ENCODE measurements at places on chromosomes 11 and 22.

GRCh38 chr22:47781024-47781423 is 1018.6 kb downstream of the TBC1D22A start:
- DNase-seq = no peak

GRCh38 chr11:125356797-125357196 is 139.3 kb downstream of the FEZ1 start:
- no peak for DNase-seq

DNA sequence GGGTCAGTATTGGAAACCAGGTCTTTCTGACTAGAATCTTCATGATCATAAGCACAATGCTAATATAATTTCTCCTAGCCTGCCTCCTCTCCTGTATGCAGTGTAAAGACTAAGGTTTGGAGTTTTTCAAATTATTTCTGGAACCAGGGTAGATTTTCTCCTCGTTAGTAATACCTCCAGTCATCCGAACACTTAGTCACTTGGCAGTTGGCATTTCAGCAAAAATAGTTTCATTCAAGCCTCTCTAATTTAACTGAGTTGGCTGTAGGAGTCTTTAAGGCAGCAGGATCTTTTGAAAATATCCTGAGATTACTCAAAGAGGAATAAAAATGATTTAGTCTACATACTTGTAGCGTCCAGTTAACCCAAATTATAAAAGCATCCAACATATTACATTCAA is 6.3 kb downstream of the TYR start:
- DNase-seq = no peak

DNA sequence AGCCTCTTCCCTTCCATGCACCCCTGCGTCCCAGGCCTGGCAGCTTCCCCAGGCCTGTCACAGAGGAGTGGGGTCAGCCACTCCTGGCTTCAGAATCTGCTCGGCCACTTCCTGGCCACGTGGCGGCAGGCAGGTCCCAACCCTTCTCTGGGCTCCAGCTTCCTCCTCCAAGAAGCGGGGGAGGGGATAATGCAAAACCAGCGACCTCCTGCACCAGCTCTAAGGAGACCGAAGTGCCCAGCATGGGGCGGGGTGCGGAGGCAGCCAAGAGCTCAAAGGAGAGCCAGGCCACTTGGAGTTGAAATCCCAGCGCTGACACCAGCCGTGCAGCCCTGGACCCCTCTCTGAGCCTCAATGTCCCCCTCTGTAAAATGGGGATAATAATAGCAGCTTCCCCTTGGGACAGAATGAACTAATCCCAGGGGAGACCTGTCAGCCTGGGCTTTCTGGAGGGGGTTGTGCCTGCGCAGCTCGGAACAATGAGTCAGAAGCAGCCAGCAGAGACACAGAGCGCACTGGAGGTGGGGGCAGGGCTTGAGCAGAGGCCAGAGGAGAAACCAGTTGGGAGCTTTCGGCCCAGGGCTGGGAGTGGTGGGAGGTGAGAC is 22.8 kb upstream of the PICK1 start:
- DNase-seq = no peak

GRCh38 chr22:26461188-26461810 is 22.3 kb downstream of the HPS4 start:
- peak; percentile 68 for DNase-seq

- DNase-seq = no peak
Observed at GRCh38 chr22:22366537-22366936, 122.0 kb downstream of the VPREB1 start.

DNA sequence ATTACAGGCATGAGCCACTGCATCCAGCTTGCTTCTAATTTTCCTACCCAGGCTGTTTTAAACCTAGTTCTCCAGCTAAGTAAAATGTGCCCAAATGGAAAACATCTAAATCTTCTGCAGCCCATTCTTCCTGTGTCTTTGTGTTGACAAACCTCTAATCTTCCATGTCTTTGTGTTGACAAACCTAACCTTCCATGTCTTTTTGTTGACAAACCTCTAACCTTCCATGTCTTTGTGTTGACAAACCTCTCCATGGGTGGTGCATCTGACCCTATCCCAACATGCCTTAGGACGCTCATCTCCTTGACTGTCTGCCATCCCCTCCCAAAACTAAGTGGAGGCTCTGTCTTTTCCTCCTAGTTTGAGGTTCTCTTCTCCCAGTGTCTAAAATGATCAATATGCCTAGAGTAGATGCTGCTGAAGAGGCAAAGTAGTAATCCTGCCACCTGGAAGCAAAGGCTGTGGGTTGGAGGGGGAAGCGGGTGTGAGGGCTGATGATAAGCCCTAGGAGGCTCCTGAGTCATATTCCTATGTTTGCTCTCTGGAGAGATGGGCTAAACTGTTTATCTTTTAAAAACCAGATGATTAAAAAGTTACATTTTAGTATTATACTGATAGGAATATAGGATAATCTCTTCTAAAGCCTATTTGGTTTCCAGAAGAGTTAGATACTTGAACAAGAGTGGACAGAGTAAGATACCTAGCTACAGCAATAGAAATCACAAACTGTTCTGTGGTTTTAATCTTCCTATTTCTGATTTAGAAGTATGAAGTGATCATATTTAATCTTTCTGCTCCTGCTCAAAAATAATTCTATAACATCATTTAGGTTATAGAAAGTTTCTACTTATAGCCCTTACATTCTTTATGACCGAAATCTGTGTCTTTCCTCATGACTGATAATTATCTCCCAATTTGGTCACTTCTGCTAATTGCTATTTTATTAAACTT is 7.9 kb downstream of the FEN1 start:
- no peak for DNase-seq

GRCh38 chr11:120141768-120142423 is 4.0 kb upstream of the TRIM29 start:
- DNase-seq = no peak

GRCh38 chr11:45523760-45524159 is 141.7 kb downstream of the CHST1 start:
- no peak for DNase-seq

GRCh38 chr22:36977947-36978660 is 41.1 kb downstream of the TST start:
- peak; percentile 91 for DNase-seq

DNA sequence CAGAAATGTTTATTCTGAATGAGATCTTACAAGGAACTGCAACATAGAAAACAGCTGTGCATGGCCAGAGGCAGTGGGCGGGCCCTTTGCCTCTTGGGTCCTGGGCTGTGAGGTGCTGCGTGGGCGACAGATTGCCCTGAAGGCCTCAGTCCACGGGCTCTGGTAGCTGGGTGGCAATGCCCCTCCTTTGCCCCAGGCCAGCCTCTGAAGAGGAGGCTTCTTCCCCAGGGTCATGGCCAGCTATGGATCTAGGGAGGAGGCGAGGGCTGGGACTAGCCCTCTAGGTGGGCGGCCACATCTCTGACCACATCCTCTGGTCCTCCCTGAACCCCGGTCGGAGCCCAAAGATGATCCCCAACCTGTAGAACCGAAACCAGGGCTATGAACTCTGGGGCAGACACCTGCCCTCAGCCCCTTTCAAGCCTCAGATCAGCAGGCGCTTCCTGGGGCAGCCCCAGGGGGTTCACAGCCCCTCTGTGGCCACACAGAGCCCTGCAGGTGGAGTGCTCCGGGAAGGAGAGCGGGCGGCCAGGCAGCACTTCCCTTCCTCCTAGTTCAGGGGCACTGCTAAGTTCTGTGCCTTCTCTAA is 6.6 kb upstream of the CDC42BPG start:
- no peak for DNase-seq

- no peak for DNase-seq
Observed at GRCh38 chr11:132093536-132094259, 723.3 kb downstream of the NTM start.

GRCh38 chr11:120696597-120697218 is 185.2 kb downstream of the GRIK4 start:
- no peak for DNase-seq

DNA sequence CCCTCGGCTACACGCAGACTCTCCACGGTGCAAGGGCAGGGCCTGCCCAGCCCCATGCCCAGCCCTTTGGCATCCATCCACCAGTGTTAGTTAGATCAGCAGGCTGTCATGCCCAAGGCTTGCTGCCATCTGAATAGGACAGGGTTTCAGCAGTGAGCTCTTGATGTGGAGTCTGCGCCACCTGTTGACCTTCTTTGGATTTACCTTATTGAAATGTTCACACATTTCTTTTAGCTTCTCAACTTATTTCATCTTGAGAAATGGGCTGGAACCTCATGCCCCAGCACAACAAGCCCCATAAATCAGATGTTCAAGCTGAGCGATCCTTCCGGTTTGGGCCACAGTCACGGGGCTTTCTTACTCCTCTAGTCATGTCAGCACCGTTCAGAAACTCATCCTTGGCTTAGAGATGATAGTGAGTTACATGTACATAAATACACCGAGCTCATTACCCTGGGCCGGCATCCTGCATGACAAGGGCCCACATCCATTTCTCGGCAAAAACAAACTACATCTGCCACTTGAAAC is 61.7 kb downstream of the PARVB start:
- DNase-seq = no peak

GRCh38 chr22:28009272-28009827 is 90.3 kb upstream of the PITPNB start:
- peak; percentile 82 for DNase-seq

DNA sequence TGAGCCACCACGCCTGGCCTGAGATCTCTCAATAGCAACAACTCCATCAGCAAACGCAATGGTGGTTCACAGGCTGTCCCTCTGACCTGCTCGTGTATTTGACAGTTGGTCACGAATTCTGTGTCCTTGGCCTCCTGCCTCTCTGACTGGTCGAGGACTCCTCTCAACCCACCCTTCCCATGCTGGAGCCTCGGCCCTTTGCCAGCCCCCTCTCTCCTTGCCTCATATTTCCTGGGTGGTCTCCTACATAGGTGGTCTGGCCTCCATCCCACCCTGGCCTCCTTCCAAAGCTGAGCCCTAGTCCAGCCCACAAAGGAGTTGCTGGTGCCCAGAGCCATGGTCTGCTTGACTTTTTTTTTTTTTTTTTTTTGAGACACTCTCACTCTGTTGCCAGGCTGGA is 11.4 kb upstream of the A4GALT start:
- no peak for DNase-seq

DNA sequence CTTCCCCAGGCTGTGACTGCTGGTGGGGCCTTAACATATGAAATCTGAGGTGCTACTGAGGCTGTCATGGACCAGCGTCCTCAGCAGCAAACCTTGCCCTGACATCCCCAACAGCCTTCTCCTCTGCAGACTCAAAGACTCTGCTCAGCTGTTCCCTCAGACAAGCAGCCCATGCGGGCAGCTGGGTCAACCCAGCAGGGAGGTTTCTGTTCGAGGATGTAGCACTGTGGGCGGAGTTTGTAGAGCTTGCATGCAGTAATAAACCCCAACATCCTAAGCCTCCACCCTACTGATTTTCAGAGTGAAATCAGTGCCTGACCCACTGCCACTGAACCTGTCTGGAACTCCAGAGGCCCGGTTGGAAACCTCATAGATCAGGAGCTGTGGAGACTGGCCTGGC is 88.8 kb upstream of the XKR3 start:
- no peak for DNase-seq

GRCh38 chr11:72411623-72412419 is 22.5 kb downstream of the CLPB start:
- DNase-seq = no peak

DNA sequence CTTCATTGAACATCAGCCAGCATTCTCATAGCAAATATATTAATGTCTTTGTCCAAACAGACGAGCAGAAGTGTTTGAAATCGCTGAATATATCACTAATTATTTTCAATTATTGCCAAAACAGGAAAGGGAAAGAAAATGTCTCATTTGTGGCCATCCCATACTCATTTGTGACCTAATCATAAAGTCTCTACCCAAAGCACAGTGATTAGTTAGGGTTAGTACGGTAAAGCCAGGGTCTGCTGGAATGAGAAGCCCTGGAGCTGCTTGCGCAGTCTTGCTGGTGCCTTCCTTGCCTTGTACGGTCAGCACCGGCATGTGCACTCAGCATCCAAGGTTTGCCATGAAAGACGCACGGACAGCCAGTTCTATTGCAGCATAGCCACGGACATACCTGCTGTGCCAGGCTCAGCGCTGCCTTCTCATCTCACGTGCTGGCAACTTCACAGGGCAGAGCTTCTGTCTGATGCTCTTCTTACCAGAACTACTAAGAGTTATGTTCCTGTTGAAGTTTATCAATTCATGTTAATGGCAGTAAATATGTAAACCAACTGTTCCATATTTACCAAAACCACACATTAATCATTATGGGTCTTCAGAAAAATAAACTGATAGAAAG is 74.7 kb upstream of the POU2AF2 start:
- DNase-seq = no peak

- DNase-seq = no peak
Observed at GRCh38 chr11:30990625-30991296, 378.8 kb downstream of the DCDC1 start.

DNA sequence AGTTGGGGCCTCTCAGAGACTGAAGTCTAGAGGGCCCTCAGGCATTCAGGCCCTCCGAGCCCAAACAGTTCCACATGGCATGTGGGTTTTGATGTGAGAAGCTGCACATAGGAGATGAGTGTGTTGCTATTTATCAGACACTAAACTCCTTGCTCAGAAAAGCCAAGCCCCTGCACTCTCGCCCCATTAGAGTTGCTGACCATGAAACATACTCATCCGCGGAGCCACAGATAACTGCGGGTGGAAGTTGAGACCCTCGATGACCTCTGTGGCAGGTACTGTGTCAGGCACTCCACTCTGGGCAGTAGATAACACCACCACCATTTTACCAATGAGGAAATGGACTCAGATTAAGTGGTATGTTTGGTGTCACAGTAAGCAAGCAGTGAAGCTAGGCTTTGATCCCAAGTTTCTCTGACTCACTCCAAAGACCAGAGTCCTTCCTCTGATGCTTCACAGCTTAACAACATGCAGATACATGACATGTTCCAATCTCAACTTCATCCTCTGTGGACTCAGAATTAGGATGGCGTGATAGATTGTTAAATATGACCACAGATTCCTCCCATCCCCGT is 202.1 kb downstream of the ADAMTS15 start:
- no peak for DNase-seq
